ENCODE measurements at places on chromosomes 3 and 15. TPM values are rescaled to one million over a fixed set of nuclear protein-coding genes. Genes with fewer than 3 reads are reported as not detected.

NEK10 gene
- 0.87 TPM for total RNA-seq

GAP43 gene
- total RNA-seq = not detected

TCTA gene
- 23.5 TPM for total RNA-seq

SEMA3F gene
- 51.5 TPM for total RNA-seq

ISLR2 gene
- total RNA-seq = 0.61 TPM

SPSB4 gene
- 1.1 TPM for total RNA-seq

WDR72 gene
- not detected for total RNA-seq

IQCF5 gene
- not detected for total RNA-seq

CHRNA3 gene
- total RNA-seq = not detected

BCHE gene
- 4.1 TPM for total RNA-seq

FHIT gene
- total RNA-seq = 8.5 TPM

FBXO40 gene
- 0.13 TPM for total RNA-seq

DUSP7 gene
- 17.2 TPM for total RNA-seq

CCRL2 gene
- 8.8 TPM for total RNA-seq

DNAH1 gene
- 9.9 TPM for total RNA-seq

RPS27L gene
- total RNA-seq = 158 TPM

GOLGA8O gene
- 1.5 TPM for total RNA-seq

All from mesenteric fat pad (tissue), 1 donor.